ENCODE measurements at places on chromosomes 5 and 9. TPM values are rescaled to one million over a fixed set of nuclear protein-coding genes. Genes with fewer than 3 reads are reported as not detected.

The SLC4A9 gene
- total RNA-seq: not detected

The LOX gene
- total RNA-seq: not detected

The PDE6A gene
- total RNA-seq: not detected

The CTXN3 gene
- not detected for total RNA-seq

The BARHL1 gene
- total RNA-seq: not detected

The UBE2B gene
- total RNA-seq: 98.2 TPM

The AK8 gene
- 0.11 TPM for total RNA-seq

The ABO gene
- not detected for total RNA-seq

The ENHO gene
- total RNA-seq: 0.61 TPM

Measured in activated CD8-positive, alpha-beta memory T cell treated with anti-CD3 and anti-CD28 coated beads for 36 hours (primary cell).